ENCODE measurements at places on chromosomes 2 and 18.

DNA sequence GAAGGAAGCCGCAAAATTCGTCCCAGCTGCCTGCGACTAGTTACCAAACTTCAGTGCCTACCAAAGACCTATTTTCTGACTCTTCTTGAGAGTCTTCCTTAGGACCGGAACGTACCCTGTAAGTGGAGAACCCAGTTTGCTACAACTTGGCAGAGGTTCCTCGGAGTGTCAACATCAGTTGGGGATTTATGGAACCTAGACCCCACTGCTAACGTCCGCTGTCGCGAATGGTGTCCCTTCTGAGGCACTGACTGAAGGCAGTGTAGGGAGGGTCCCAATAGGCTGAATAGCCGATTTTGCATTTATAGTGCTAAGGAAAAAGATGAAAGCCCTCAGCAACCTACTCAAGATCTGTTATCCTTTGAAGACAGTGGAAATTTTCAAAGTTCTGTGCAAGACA lies 568 bp upstream of the STK17B start:
- DNase-seq, result peak; percentile 40

DNA sequence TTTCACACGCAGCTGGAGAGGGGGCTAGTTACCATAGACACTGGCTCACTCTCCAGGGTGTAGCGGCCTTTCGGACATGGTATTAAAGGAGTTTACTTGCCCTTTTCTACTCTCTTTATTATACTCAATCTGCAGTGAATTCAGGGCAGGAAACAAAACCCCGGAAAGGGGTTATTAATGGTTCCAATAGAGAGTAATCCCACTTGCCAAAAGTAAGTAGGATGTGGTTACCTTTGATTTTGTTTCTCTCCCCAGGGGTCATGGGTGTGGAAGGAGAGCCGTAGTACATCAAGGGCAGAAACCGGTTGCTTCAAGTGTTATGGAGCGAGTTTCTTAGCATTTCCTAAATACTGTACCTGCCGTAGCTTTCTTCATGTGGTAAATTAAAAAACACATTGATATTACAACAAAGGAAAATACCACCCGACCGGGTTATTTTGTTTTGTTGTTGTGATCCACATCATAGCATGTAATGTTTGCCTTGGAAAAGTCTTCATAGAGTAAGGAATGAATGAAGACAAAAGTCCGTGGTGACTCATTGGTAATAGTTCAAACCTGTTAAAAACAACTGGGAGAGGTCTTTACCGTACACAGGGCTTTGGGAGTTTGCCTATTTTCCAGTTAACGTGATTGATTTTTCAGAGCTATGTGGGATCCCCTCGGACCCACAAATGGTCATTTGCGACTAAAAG lies 71.5 kb downstream of the SLC4A3 start:
- DNase-seq, result no peak

DNA sequence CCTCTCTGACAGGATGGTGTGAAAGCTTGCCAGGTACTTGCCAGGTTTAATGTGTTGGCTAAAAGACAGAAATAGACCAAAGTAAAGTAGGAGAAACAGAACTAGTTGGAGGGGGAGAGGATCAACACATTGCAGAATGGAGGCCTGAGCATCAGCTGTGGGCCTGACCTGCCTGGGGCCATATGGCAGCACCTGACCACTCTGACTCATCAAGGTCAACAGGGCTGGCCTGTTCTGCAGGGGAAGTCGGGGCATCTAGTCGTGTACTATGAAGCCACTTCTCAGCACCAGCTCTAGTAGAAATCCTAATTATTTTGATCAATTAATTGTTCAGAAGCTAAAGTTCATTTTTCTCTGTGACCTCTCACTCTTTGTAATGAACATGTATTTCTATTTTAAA lies 35.8 kb upstream of the NOSTRIN start:
- DNase-seq, result no peak

DNA sequence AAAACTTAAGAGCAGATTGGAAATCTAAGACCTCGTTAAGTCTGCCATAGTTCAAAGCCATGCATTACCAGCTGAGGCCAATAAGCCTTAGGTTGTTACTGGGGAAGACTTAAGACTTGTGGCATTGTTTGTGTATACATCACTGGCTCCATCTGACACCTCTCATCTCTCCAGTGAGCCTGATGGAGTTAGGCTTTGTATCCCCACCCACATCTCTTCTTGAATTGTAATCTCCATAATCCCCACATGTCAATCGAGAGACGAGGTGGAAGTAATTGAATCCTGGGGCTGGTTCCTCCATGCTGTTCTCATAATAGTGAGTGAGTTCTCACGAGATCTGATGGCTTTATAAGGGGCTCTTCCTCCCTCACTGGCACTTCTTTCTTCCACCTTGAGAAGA lies 404.6 kb downstream of the ARHGAP15 start:
- DNase-seq, result no peak

DNA sequence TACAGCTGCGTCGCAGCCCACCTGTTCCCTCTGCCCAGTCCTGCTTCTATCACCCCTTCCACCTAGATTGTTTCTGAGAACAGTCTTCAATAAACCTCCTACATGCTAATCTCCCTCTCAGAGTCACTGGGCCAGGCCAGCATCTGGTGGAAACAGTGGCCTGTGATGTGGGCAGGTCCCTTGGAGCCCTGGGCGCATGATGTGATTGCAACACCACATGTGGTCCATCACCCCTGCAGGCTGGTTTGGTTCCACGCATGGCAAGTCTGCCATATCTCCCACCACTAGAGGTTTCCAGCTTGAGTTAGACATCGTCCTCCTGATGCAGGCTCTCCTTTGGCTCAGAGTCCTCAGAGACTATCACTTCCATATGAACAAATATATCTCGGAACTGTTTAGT lies 83.5 kb downstream of the PRKCE start:
- no peak for DNase-seq

GRCh38 chr2:96344011-96344410 lies 8.4 kb downstream of the NCAPH start:
- no peak for DNase-seq

GRCh38 chr18:56869189-56869777 lies 218.1 kb downstream of the WDR7 start:
- peak; percentile 64 for DNase-seq
